ENCODE measurements at places on chromosomes 6 and 20. TPM values are rescaled to one million over a fixed set of nuclear protein-coding genes. Genes with fewer than 3 reads are reported as not detected.

COL19A1 gene
- 0.51 TPM for total RNA-seq

FAM110A gene
- 6.7 TPM for total RNA-seq

FOXP4 gene
- total RNA-seq, result 3.7 TPM

HLA-F gene
- total RNA-seq, result 12.1 TPM

DEF6 gene
- 6.3 TPM for total RNA-seq

WFDC13 gene
- total RNA-seq, result not detected

ENPP4 gene
- 5.8 TPM for total RNA-seq

CST7 gene
- total RNA-seq, result 1.8 TPM

PLG gene
- 880 TPM for total RNA-seq

SLC22A7 gene
- total RNA-seq, result 495 TPM

SLC32A1 gene
- not detected for total RNA-seq

CST4 gene
- total RNA-seq, result not detected

ADTRP gene
- not detected for total RNA-seq

PKIB gene
- 2.5 TPM for total RNA-seq

CCDC170 gene
- 0.37 TPM for total RNA-seq

FAM8A1 gene
- total RNA-seq, result 47.2 TPM

BPI gene
- 0.08 TPM for total RNA-seq

WFDC12 gene
- total RNA-seq, result not detected

EYS gene
- 0.08 TPM for total RNA-seq

RBPJL gene
- total RNA-seq, result not detected

MBOAT1 gene
- total RNA-seq, result 9.3 TPM

C6orf58 gene
- total RNA-seq, result 0.09 TPM
